ENCODE measurements at places on chromosomes 4 and X.

DNA sequence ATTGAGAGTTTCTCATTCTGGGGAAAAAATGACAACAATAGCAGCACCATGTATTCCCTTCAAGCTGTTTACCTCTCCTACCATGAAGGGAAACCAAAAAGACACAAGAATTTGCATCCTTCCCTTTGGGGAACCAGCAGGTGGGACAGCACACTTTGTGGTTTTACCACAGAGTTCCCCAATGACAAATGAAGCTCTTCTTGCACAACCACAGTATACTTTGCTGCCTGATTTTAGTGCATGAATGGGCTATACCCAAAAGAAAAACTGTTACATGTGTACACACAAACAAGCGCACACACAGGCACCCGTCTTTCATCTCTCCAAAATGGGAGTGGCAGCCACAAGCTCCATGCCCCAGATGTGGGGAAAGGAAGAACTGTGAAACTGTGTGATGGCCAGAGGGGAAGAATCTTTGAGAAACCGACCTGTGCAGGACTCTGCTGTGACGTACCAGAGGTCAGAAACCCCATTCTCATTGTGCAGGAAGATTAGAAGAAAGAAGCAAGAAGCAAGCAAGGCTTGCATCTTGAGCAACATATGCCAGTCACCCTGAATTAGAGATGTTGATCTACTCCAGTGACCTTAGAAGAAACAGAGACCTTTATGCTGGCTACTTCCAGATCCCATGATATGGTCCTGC is 2.7 kb upstream of the MAML3 start:
- DNase-seq = no peak

GRCh38 chrX:51571874-51572273 is 46.8 kb downstream of the CENPVL3 start:
- DNase-seq = no peak

DNA sequence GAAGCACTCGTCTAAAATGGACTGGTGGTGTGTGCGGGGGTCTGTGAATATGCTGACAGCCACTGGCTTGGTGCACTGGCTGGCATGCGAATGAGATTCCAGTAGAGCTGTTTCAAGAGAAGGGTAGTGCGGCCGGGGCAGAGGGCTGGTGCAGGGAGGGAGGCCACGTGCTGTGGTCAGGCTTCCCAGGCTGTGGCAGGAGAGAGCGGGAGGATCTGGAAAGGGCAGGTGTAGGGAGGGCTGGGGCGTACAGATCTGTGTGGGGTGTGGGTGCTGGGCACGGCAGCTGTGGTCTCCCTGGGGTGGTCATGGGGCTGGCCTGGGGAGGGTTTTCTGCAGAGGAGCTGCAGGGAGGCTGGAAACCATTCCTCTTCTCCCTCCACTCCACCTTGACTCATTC is 30.2 kb downstream of the SORCS2 start:
- no peak for DNase-seq

- no peak for DNase-seq
These were observed 412.9 kb upstream of the FMR1 start for GRCh38 chrX:147498796-147499195.

- no peak for DNase-seq
These were observed 50.2 kb upstream of the TADA2B start for GRCh38 chr4:6992728-6993677.

DNA sequence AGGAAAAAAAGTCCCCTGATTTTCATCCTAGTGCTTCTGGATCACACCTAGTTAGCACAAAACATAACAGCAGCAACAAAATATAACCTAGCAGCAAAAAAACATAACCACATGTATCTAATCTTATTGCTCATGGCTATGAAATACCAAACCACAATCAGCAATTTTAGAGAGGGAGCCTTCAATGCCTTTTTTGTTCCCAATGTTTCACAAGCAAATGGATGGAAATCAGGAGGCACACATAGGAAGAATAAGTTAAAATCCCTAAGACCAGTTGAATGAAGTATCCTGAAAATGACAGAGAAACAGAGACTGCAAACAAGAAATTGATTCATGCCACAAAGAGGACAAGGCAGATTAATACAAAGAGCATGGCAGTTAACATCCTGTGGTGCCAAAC is 361.6 kb downstream of the GPM6A start:
- DNase-seq = no peak

- no peak for DNase-seq
These were observed 361 bp downstream of the TMEM128 start for GRCh38 chr4:4247696-4248028.

GRCh38 chrX:9627922-9628321 is 137.7 kb downstream of the GPR143 start:
- no peak for DNase-seq

DNA sequence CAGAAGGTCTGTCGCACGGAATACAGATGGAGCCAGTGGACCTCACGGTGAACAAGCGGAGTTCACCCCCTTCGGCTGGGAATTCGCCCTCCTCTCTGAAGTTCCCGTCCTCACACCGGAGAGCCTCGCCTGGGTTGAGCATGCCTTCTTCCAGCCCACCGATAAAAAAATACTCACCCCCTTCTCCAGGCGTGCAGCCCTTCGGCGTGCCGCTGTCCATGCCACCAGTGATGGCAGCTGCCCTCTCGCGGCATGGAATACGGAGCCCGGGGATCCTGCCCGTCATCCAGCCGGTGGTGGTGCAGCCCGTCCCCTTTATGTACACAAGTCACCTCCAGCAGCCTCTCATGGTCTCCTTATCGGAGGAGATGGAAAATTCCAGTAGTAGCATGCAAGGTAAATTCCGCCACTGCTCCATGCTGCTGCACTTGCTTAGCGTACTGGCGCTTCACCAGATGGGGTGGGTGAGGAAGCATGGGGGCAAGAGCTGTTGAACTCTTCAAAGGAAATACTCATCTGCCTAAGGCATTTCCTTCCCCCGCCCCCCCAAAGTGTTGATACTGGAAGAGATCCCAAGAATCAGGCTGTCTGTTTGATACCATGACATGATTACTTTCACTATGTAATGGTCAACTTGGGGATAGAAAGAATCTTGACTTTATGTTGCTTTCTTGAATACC is 24.8 kb downstream of the KLF3 start:
- no peak for DNase-seq

- no peak for DNase-seq
These were observed 2.2 kb downstream of the RP2 start for GRCh38 chrX:46838974-46839480.

- DNase-seq = no peak
These were observed 31.6 kb downstream of the ALPK1 start for GRCh38 chr4:112328734-112329130.

DNA sequence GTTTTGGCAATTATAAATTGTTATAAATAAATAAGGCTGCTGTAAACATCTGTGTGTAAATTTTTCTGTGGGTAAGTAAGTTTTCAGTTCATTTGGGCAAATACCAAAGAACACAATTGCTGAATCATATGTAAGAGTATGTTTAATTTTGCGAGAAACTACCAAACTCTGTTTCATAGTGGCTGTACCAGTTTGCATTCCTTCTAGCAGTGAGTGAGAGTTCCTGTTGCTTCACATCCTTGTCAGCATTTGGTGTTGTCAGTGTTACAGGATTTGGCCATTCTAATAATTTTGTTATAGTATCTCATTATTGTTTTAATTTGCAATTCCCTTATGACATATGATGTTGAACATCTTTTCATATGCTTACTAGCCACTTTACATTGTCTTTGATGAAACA is 48.4 kb downstream of the ARFIP1 start:
- no peak for DNase-seq

DNA sequence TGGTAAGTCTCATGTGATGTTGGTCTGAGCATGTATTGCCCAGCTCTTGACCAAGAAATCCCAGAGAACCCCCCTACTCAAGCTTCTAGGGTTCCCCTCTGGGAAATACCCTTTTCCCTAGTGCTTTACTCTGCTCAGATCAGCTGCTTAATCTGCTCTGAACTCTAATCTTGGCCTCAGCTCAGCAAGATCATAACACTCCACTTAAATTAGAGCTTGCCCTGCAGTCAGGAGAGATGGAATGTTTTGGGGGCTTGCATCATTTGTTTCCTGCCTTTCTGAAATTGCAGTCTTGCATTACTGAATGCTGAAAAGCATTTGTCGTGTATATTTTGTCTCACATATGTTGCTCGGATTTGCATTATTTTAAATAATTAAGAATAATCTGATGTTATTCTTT is 1153.6 kb downstream of the FSTL5 start:
- DNase-seq = no peak

- peak; percentile 32 for DNase-seq
These were observed 28.1 kb downstream of the ANK2 start for GRCh38 chr4:113077575-113077974.
